ENCODE measurements at places on chromosomes 3 and 15.

- DNase-seq = no peak
Observed at GRCh38 chr3:68667346-68667745, 265.0 kb downstream of the TAFA4 start.

DNA sequence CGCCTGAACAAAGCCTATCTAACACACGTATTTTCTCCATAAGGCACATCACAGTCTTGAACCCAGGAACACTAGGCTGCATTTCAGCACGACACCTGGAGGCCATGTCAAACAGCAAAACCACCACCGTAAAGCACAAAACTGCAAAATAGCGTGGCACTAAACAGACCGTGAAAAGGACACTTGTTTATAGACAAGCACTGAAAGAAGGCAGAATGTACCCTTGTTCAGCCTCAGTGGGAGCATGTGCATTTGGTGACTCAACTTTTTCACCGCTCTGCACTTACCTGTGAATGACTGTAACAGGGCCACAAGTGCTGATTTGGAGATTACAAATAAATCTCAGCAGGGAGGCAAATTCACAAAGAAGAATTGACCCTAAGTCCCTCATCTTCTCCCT is 80.8 kb downstream of the ISG20 start:
- DNase-seq = no peak

DNA sequence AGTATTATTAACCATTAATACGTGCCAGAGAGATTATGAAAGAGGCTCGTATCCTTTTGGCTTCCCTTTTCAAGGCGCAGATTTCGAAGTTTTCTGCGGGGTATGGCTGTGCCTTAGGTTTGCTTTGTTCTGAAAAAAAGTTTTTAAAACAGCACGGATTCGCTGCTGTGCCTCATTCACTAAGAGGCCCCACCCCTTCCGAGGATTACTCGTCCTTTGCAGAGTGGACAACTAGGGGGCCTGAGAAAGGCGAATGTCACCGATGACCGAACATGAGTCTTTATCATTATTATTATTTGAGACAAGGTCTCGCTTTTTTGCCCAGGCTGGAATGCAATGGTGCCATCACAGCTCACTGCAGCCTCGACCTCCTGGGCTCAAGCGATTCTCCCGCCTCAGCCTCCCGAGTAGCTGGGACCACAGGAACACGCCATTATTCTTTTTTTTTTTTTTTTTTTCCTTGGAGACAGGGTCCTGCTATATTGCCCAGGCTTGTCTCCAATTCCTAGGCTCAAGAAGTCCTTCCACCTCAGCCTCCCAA is 684 bp upstream of the RPS27L start:
- no peak for DNase-seq

DNA sequence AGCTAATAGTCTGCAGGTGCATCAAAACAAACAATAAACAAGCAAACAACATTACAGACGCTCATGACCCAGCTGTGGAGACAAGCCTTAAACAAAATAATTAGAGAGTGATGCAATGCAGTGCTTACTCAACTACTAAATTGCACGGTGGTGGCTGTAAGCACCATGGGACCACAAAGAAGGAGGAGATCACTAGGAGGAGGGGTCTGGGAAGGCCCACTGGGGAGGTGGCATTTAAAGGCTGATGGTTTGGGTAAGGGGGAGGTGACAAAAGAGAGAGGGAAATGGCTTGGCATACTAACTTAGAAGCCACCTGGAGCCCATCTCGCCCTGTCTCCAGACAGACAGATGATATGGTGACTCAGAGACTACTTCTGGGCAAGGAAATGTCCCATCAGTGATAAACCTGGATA is 516.7 kb downstream of the FOXP1 start:
- no peak for DNase-seq

DNA sequence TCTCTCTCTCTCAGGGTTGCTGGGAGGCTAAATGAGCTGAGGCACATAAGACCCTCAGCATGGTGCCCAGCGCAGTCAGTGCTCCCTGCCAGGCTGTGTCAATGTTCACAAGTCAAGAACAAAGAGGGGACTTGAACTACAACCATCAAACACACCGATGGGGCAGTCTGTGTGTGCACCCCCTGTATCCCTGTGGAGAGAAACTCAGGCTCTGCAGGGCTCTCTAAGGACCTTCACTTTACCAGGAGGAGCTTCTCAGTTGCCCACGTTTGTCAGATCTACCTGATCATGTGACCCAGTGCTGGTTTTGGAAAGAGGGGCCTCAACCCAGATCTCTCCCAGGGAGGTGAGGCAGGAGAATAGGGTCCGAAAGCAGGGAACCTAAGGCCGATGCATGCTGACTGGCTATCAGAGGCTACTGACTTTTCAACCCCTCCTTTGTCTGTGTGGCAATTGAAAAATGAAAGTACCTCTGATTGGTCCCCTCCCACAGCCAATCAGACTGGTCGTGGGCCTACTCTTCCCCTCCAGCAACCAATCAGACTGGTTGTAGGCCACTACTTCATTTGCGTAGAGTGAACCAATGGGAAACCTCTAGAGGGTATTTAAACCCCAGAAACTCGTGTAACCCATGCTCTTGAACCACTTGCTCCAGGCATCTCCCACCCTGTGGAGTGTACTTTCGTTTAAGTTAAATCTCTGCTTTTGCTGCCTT is 34.0 kb downstream of the RHCG start:
- no peak for DNase-seq

GRCh38 chr3:182989566-182989965 is 9.2 kb upstream of the DCUN1D1 start:
- no peak for DNase-seq

DNA sequence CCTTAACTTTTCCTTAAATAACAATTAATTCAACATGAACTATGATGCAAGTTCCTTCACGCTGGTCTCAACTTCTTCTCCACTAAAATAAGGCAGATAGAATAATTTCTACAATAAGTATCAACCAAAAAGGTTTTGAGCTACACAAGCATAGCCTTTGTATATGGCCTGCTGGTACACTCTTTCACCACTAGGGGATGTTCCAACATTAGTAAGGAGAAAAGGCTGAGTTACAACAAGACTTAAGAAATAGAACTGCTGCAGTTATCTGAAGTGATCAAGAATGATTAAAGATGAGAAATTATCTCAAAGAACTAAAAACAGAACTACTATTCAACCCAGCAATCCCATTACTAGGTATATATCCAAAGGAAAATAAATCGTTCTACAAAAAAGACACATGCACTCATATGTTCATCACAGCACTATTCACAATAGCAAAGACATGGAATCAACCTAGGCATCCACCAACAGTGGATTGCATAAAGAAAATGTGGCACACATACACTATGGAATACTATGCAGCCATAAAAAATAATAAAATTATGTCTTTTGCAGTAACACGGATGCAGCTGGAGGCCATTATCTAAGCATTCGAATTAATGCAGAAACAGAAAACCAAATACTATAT is 14.4 kb downstream of the ATP13A3 start:
- DNase-seq = no peak

- no peak for DNase-seq
Observed at GRCh38 chr15:64943512-64944225, 32.0 kb downstream of the ANKDD1A start.

DNA sequence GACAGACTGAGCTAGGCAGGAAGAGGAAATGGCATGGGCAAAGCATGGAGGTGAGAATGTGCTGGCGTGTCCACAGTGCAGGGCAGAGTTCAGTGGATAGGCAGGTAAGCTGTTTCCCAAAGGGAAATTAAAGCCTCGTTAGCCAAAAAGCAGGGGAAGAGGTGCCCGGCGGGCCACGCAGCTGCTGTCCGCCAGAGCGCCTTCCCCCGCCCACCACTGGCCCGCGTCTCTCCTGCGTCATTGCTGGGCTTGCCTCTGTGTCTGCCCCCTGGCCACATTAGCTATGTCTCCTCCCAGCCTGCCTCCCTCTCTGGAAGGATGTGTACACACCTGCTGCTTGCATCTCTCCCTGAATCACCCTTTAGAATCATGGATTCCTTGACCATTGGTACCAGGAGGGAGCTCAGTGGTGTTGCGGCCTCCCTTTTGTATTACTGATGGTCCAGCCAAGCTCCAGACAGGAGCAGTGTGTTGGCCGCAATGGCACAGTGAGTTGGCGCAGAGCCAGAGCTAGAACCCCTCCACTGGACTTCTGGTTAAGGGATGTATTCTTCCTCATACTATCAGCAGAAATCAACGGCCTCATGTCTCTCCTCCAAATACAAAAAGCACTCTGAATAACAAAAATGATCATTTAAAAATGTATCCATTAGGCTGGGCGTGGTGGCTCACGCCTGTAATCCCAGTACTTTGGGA is 26.6 kb downstream of the SLC28A1 start:
- DNase-seq = no peak

DNA sequence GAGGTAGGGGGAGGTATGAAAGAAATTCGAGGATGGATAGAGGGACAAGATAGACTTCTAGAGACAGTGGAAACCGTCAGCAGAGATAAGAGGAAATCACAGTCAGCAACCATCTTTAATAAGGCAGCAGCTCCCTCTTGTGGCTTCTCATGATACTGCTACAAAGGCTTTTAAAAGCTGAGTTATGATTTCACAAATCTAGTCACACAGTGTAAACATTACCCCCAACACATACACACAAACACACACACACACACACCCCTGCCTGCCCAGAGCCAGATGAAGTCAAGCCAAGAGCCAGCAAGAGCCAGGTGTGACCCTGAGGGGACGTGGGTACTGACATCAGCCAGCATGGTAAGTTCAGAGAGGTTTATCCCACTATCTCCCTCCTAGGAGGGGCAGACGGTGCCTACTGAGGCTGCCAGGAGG is 18.9 kb upstream of the TGM5 start:
- DNase-seq = peak; percentile 17

DNA sequence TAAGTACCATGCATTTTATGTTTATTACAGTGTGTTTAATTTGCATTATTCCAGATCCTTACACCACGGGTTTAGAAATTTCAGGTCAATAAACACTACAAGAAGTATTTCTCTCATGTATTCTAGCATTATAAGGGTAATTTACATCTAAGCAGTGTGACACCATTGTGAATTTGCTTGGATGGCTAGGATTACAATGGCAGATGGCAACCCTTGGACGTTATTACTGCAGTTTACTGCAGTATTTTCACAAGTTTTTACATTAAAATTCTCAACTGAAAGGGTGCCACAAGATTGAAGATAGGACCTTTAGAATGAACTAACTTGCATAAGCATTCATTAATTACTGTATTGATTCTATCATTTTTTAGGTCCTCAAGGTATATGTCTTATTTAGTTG is 538.8 kb downstream of the NLGN1 start:
- no peak for DNase-seq

- no peak for DNase-seq
Observed at GRCh38 chr3:195809291-195809785, 2.4 kb downstream of the MUC4 start.

- DNase-seq = no peak
Observed at GRCh38 chr15:71599418-71600151, 210.8 kb upstream of the NR2E3 start.

- no peak for DNase-seq
Observed at GRCh38 chr3:66438046-66438445, 62.8 kb downstream of the LRIG1 start.

DNA sequence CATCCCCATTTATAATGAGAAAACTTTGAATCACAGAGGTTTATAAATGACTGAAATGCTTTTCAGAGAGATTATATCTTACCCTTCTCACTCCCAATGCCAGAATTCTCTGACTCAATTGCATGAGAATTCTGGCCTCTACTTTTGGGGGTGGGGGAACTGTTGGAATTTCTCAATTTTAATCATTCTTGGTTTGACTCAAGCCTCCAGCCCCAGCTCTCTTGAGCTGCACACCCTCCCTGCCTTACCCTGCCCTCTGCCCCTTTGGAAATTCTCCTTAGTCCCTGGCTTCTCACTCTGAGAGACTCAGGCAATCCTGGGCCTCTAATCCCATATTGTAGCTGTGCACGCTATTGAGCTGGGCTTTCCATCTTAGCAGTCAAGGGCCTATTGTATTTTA is 44.2 kb downstream of the ZNF589 start:
- no peak for DNase-seq

DNA sequence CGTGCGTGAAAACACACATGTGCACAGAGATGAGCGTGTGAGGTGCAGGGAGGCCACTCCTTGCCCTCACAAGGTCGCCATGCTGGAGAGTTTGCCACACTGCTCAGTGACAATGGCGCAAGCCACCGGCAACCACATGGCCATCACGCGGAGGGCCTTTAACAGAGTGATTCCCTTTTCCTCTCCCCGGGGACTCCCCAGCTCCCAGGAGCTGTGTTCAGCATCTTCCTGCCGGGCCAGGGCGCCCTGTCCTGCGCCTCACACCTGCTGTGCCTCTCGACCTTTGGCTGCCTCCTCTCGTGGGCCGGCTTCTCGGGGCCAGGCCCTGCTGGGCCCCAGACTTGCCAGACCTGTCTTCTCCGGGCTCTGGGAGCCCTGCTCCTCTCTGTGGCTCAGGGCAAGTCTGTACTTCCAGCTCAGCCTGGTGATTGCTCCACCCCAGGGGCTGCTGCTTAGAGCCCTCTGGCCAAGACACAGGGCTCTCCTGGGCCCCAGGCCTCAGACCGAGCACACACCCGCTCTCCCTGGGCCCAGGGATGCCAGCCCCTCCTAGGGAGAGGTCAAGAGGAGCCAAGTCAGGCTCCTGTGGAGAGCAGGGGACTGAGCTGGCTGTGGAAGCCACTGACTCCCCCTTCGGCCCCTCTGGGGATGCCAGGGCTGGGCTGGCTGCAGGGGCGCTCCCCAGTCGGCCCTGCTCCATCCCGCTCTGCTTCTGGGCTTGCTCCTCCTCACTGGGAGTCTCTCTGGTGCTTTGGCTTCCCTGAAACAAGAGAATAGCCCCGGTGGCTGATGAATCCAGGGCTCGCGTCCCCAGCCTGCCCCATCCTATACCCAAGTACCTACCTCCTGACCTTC is 5.6 kb downstream of the CCDC9B start:
- no peak for DNase-seq

- DNase-seq = no peak
Observed at GRCh38 chr3:120214176-120214575, 70.8 kb downstream of the GPR156 start.

- DNase-seq = no peak
Observed at GRCh38 chr3:26307192-26307591, 315.4 kb upstream of the LRRC3B start.

- no peak for DNase-seq
Observed at GRCh38 chr15:32030795-32031194, 480 bp downstream of the CHRNA7 start.

DNA sequence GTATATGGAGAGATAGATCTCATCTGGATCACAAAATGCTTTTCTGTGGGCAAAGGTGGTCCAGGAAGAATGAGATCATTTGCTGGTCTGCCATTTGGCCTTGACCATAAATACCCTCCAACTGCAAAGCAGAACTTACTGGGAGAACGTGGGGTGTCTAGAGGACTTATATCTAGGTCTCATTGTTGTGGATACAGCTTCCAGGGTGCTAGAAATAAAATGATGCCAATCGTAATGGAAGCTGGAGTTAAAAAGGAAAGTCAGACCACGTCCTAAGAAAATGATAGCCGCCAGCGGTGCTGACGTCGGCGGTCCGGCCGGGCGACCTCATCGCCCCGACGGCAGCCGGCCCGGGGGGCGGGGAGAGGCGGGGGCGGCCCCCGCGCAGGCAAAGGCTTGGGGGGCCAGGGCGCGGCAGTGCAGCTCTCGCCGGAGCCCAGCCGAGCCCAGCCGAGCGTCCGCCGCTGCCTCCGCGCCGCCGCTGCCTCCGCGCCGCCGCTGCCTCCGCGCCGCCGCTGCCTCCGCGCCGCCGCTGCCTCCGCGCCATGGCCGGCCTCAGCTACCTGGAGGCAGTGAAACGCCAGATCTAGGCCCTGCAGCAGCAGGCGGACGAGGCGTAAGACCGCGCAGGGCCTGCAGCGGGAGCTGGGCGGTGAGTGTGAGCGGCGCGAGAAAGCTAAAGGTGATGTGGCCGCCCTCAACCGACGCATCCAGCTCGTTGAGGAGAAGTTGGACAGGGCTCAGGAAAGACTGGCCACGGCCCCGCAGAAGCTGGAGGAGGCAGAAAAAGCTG is 89.5 kb downstream of the EOMES start:
- DNase-seq = peak; percentile 18

All from activated CD8-positive, alpha-beta memory T cell treated with anti-CD3 and anti-CD28 coated beads for 1 hour (primary cell).